Activated CD4-positive, alpha-beta T cell treated with anti-CD3 and anti-CD28 coated beads, Interleukin-2, amount 10 ng/mL, durations not matched to agents 24 days and 14 days (primary cell): ENCODE measurements at places on chromosomes 16 and 17. TPM values are rescaled to one million over a fixed set of nuclear protein-coding genes. Genes with fewer than 3 reads are reported as not detected.

DNA sequence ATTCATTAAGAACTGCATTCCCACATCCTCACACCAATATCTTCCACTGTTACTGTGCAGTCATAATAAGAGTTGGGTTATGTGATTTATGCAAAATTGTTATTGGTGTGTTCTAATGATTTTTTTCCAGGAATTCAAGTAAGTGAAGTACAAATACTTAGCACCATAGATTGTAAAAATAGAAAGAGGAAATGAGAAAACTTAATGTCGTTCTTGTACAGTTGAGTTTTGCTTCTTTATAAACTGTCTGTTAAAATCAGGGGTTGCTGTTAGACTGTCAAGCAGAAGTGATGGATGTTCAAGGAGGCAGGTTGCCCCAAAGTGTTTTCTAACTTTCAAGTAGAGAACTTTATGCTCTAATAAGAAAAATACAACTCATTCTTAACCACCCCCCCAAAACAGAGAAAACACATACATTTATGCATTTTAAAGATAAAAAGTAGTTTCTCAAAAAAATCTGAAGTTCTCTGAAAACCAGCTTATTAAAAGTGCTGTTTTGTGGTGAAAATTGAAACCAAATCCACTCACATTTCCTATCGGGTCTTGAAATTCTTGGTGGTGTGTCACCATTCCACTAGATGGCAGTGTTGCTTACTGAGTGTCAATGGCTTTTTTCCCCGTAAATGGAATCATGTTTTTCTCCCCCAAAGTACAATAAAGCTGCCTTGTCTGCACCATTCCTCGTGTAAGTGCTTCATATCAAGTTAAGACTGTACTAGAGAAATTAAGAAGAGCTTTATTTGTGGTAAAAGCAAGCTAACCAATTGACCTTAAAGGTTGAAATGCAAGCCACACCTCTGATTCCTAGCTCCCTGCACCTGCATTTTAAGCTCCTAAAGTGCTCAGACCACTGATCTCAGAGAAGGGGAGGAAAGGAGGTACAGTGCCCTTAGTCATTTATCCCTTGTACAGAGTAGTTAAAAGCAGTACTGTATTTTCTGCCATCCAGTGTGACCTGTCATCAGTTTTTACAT lies 4.7 kb upstream of the IGSF6 start:
- H3K4me1 ChIP-seq, result peaks cover 39% of the 10 kb centered on the region
- peak; percentile 86 for DNase-seq
- no peaks in the 10 kb centered on the region for H3K27me3 ChIP-seq
- H3K4me3 ChIP-seq, result peak overlapping the region; percentile 26
- peaks cover 22% of the 10 kb centered on the region for H3K36me3 ChIP-seq

GRCh38 chr16:86962913-86963312 lies 354.3 kb downstream of the C16orf95 start:
- no peak overlapping the region for H3K4me3 ChIP-seq
- no peaks in the 10 kb centered on the region for H3K36me3 ChIP-seq
- H3K27me3 ChIP-seq, result peaks cover 6% of the 10 kb centered on the region
- DNase-seq, result no peak
- no peak overlapping the region for H3K27ac ChIP-seq

DNA sequence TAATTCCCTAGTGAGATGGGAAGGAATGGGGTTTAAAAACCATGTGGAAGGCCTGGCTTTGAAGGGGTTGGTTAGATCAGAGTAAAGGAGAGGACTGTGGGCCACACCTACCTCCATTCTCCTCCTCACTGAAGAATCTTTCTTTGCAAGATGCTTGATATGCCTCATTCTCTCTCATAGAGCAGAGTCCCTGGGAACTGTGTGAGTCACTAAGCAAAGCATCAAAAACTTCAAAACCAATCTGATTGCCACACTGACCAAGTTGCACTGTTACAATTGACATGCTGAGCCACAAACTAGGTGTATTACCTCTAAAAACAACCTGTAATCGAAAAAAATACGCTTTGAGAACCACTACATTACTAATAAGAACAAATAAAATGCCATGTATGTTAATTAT lies 2.0 kb downstream of the TUBD1 start:
- DNase-seq, result no peak
- H3K4me3 ChIP-seq, result peak overlapping the region; percentile 55
- peak overlapping the region; percentile 78 for H3K27ac ChIP-seq
- peaks cover 28% of the 10 kb centered on the region for H3K36me3 ChIP-seq
- H3K27me3 ChIP-seq, result peaks cover 3% of the 10 kb centered on the region

DNA sequence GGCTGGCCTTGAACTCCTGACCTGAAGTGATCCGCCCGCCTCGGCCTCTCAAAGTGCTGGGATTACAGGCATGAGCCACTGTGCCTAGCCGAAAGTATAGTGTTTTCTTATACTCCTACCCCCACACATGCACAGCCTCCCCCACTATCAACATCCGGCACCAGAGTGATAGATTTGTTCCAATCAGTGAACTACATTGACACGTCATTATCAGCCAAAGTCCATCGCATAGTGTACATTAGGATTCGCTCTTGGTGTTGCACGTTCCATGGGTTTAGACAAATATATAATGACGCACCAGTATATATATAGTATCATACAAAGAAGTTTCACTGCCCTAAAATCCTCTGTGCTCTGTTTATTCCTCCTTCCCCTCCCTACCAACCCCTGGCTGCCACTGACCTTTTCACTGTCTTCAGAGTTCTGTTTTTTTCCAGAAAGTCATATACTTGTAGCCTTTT lies 11.9 kb upstream of the TM4SF5 start:
- no peak for DNase-seq
- H3K36me3 ChIP-seq, result no peaks in the 10 kb centered on the region
- no peak overlapping the region for H3K27ac ChIP-seq
- no peak overlapping the region for H3K4me3 ChIP-seq
- peaks cover 31% of the 10 kb centered on the region for H3K27me3 ChIP-seq

GRCh38 chr17:34375426-34375997 lies 12.5 kb upstream of the CCL1 start:
- no peak for DNase-seq

DNA sequence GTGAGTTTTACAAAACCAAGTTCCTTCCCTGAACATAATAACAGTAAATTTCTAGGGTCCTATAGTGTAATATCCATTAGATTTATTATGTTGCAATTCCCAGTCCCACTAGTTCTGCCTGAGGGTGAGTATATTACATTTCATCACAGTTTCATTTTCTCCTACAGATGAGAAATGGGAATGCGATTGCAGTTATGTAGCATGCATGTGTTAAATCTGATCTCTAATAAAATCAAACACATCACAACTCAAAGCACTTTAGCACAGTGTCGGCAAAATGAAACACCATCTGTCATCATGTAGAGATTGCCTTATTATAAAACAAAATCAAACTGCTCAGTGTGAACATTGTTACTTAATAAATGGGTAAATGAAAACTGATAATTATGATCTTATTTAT lies 180.5 kb upstream of the TOX3 start:
- DNase-seq, result no peak
- H3K27ac ChIP-seq, result no peak overlapping the region
- no peak overlapping the region for H3K4me3 ChIP-seq
- H3K36me3 ChIP-seq, result no peaks in the 10 kb centered on the region

GRCh38 chr17:8894673-8895578 lies 27.5 kb upstream of the PIK3R6 start:
- H3K36me3 ChIP-seq, result peaks cover 65% of the 10 kb centered on the region
- H3K27ac ChIP-seq, result peak overlapping the region; percentile 16
- H3K4me1 ChIP-seq, result peaks cover 65% of the 10 kb centered on the region
- H3K27me3 ChIP-seq, result no peaks in the 10 kb centered on the region
- H3K4me3 ChIP-seq, result no peak overlapping the region

DNA sequence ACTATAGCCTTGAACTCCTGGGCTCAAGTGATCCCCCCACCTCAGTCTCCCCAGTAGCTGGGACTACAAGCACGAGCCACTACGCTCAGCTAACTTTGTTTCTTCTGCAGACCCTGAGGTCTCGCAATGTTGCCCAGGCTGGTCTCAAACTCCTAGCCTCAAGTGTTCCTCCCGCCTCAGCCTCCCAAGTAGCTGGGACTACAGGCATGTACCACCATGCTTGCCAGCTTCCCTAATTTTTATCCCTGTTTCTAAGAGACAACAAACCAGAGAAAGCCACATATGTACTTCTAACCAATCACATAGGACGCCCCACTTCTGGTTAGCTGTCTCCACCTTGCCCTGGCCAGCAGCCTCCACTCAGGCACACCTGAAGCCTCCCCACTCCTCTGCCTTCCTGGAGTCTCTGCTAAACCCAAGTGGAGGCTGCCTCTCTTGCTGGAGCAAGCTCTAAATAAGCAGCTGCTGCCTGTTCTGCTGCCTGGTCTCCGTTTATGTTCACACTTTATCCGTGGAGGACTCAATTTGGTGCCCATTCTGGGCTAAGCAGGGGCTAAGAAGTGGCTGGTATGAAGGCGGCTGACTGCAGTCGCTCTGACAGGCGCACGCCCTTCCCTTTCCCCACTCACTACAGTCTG lies 24.7 kb downstream of the NSMCE1 start:
- H3K27ac ChIP-seq, result peak overlapping the region; percentile 86
- H3K27me3 ChIP-seq, result no peaks in the 10 kb centered on the region
- DNase-seq, result no peak
- H3K36me3 ChIP-seq, result peaks cover 36% of the 10 kb centered on the region
- H3K4me3 ChIP-seq, result peak overlapping the region; percentile 18

GRCh38 chr16:22225060-22225459 lies 19.0 kb downstream of the EEF2K start:
- no peaks in the 10 kb centered on the region for H3K27me3 ChIP-seq
- peaks cover 13% of the 10 kb centered on the region for H3K4me1 ChIP-seq
- peaks cover 28% of the 10 kb centered on the region for H3K36me3 ChIP-seq
- no peak for DNase-seq
- no peak overlapping the region for H3K4me3 ChIP-seq

DNA sequence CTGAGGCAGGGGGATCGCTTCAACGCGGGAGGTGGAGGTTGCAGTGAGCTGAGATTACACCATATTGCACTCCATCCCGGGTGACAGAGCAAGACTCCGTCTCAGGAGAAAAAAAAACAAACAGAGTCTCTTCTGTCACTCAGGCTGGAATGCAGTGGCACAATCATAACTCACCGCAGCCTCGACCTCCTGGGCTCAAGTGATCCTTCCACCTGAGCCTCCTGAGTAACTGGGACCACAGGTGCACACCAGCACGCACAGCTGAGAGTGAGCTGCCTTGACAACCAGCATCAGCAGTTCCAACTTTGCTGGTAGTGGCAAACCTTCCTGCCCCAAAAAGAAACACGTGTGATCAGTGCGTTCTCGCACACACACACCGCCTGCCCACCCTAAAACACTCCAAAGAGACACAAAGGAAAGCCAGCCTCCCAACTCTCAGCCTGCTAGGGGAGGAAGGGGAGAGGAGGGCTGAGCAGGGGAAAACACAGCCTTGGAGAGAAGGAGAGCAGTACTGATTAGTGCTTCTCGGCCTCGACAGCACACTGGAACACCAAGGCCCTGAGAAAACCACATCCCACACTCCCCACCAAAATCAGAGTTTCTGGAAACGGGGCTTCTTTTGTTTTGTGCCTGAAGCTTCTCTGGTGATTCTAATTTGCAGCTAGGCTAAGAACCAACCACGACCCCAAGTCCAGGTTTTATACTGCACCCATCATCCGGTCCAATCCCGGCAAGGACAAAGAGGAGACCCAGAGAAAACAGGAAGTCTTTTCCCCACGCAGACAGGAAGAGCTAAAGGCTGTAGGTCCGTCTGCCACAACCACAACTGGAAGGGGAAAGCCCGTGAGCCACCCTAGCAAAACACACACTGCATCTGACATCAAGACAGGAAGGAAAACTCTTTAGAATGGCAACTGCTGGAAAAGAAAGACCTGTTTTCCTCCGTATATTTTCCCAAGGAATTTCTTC lies 28.8 kb downstream of the ZCCHC14 start:
- H3K27me3 ChIP-seq, result peaks cover 2% of the 10 kb centered on the region
- H3K4me1 ChIP-seq, result peaks cover 26% of the 10 kb centered on the region
- DNase-seq, result peak; percentile 80
- peaks cover 2% of the 10 kb centered on the region for H3K36me3 ChIP-seq
- H3K4me3 ChIP-seq, result peak overlapping the region; percentile 83
- peak overlapping the region; percentile 88 for H3K27ac ChIP-seq

GRCh38 chr17:39183045-39183444 lies 14.4 kb downstream of the CACNB1 start:
- H3K4me3 ChIP-seq, result no peak overlapping the region
- peaks cover 37% of the 10 kb centered on the region for H3K36me3 ChIP-seq
- H3K4me1 ChIP-seq, result no peaks in the 10 kb centered on the region
- DNase-seq, result no peak
- H3K27me3 ChIP-seq, result no peaks in the 10 kb centered on the region

DNA sequence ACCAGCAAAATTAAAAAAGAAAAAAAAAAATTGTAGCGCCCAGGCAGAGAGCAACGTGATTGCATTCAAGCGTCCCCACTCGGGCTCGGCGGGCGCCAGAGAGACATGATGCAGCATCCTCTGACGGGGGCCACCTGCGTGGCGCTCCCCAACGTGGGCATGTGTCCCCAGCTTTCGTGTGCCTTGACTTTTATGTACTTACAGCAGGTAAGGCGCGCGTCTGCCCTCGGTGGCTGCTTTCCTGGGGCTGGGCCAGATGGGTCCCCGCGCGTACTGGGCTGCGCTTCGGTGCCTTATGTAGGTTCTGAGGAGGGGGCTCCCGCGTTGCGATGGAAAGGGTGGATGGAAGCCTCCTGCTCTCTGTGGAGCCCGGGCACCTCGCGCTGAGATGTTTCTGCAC lies 28.4 kb upstream of the RBFOX1 start:
- H3K27me3 ChIP-seq, result peaks cover 9% of the 10 kb centered on the region
- no peaks in the 10 kb centered on the region for H3K36me3 ChIP-seq
- DNase-seq, result no peak
- H3K4me1 ChIP-seq, result no peaks in the 10 kb centered on the region
- H3K4me3 ChIP-seq, result no peak overlapping the region

DNA sequence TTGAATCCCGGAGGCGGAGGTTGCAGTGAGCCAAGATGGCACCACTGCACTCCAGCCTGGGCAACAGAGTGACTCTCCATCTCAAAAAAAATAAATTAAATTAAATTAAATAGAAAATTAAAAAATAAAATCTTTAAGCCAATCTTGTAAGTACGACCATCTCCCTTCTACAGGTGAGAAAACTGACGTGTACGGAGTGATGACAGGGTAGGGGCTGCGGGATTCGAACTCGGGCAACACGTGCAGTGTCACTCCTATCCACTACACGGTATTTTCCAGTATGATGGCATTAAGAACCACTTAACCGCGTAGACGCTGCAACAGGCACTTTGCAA lies 762 bp downstream of the WDR59 start:
- H3K27me3 ChIP-seq, result no peaks in the 10 kb centered on the region
- peak overlapping the region; percentile 94 for H3K4me3 ChIP-seq
- DNase-seq, result no peak
- peak overlapping the region; percentile 95 for H3K27ac ChIP-seq
- peaks cover 7% of the 10 kb centered on the region for H3K36me3 ChIP-seq

GRCh38 chr17:252456-252855 lies 71.0 kb upstream of the DOC2B start:
- no peaks in the 10 kb centered on the region for H3K36me3 ChIP-seq
- no peaks in the 10 kb centered on the region for H3K27me3 ChIP-seq
- no peak for DNase-seq

ITGAX gene
- 44.3 and 45.9 TPM in 2 replicates for total RNA-seq

SPNS3 gene
- 1.3 and 1.9 TPM in 2 replicates for total RNA-seq

SPSB3 gene
- total RNA-seq, result 24.6 and 24.9 TPM in 2 replicates

CCL7 gene
- not detected in 2 replicates for total RNA-seq

CHST5 gene
- total RNA-seq, result 0.09 TPM in 1 of 2 replicates, not detected in the other

SLC5A11 gene
- total RNA-seq, result not detected in 2 replicates

DHX38 gene
- total RNA-seq, result 91.0 and 98.1 TPM in 2 replicates
